ENCODE measurements at places on chromosomes 12 and 14.

DNA sequence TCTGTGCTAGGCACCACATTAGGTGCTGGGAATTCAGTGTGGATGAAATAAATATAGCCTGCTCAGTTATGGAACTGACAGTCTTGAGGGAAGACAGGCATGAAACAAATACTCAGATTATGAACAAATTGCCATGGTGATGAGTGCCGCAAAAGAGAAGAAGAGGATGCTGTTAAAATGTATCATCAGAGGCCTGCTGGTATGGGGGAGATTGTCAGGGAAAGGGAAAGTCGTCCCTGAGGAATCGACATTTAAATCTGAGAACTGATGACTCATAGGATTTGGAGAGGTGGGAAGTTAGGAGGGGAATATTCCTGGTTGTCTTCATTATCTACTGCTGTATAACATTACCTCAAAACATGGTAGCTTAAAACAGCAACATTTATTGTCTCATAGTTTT is 42.0 kb downstream of the PPP1R36 start:
- no peak for DNase-seq

DNA sequence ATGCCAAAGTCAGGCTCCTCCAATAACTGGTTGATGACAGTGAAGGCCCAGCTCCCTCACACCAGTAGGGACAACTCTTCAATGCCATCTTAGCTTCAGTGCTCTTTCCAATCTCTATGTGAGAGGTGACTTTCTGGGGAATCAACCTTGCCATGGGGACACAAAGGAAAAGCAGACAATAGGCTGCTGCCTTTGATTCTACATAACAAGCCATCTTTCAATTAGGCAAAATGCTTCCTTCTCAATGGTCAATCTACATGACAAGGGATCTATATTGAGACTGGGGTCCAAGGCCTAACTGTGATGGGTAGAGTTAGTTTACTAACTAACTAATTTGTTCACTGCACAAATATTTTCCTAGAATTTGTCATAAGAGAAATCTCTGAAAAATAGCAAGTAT is 1417.5 kb upstream of the SEL1L start:
- no peak for DNase-seq

DNA sequence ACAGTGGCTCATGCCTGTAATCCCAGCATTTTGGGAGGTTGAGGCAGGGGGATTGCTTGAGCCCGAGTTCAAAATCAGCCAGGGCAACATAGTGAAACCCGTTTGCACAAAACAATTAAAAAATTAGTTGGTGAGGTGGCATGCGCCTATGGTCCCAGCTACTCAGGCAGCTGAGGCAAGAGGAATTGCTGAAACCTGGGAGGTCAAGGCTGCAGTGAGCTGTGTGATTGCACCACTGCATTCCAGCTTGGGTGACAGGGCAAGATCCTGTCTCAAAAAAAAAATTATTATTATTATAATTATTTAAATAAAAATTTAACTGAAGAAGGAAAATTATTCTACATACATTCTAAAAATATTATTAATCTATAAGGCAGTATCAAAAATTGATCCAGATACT is 164.1 kb downstream of the ITPR2 start:
- DNase-seq, result no peak

- no peak for DNase-seq
These were observed 17.1 kb downstream of the GSC start for GRCh38 chr14:94752591-94753436.

Measured in stimulated activated CD4-positive, alpha-beta T cell treated with anti-CD3 and anti-CD28 coated beads, Interleukin-4, amount 100 ng/mL, for 24 hours (primary cell).